ENCODE measurements at places on chromosomes 4 and X.

- no peak for DNase-seq
Observed at GRCh38 chrX:36908801-36909675, 99.1 kb upstream of the FAM47C start.

GRCh38 chr4:4942658-4943057 is 76.6 kb downstream of the CYTL1 start:
- no peak for DNase-seq

GRCh38 chr4:26226629-26227376 is 94.0 kb upstream of the RBPJ start:
- DNase-seq, result no peak

DNA sequence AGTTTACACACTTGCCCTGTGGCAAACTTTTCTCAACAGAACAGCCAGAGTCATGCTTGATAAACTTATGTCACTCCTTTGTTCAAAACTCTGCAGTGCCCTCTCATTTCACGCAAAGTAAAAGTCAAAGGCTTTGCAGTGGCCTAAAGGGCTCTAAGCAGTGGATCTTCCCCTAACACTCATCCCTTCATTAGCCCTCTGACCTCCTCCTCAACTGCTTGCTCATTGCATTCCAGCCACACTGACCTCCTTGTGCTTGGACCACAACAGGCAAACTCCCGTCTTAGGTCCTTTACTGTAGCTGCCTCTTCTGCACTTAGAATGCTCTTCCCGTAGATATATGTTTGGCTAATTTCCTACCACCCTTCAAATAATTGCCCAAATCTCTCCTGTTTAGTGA is 5.6 kb downstream of the PRDM5 start:
- DNase-seq, result no peak

- no peak for DNase-seq
Observed at GRCh38 chr4:152095701-152096070, 334.9 kb upstream of the GATB start.

DNA sequence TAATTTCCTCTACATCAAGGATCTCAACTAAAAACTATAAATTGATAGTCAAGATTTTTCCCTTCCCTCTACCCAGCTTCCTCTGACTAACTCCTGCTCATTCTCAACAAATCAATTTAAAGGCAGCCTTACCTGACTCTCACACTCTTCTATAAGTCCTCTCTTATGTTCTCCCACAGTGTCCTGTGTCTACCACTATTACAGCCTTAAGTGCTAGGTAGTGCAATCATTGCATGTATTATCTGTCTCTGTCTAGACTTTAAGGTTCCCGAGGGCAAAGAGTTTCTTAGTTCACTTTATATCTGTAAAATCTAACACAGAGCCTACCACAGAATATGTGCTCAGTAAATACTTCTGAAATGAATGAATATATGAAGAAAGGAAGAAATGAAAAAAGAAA is 123.7 kb downstream of the BTC start:
- no peak for DNase-seq

GRCh38 chr4:93461541-93461940 is 367.0 kb upstream of the ATOH1 start:
- no peak for DNase-seq

DNA sequence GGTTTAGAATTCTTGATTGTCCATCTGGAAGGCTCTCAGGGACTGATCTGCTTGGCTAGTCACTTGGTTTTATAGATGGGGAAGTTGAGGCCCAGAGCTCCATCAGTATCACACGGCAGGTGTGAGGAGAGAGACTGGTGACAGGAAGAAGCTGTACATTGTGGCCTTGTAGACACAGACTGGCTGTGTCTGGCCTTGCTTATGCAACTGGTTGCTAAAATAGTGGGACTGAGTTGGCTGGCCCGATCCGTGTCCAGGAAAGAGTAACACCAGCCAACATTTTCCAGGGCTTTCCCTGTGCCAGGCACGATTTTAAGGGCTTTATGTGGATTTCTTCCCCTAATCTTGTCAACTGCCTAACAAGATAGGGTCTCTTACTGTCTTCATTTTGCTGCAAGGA is 2.8 kb downstream of the TBC1D14 start:
- DNase-seq, result no peak

DNA sequence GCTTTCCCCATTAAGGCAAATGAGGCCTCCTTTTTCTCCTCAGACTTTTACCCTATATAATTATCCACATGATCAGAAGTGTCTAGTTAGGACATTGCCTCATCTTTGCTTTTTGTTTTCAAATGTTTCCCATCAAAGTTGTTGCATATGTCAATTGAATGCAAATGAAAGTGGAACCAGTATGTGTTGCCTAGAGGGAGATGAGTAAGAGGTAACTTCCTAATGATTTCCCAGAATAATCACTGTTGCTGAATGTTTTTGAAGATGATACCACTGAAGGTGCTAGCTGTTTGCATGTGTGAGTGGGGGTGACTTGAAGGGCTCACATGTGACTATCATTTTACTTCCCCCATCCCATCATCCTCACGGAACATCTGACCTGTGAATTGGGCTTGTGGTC is 33.9 kb downstream of the PAK3 start:
- no peak for DNase-seq

GRCh38 chrX:68762766-68763165 is 66.1 kb upstream of the EFNB1 start:
- no peak for DNase-seq

DNA sequence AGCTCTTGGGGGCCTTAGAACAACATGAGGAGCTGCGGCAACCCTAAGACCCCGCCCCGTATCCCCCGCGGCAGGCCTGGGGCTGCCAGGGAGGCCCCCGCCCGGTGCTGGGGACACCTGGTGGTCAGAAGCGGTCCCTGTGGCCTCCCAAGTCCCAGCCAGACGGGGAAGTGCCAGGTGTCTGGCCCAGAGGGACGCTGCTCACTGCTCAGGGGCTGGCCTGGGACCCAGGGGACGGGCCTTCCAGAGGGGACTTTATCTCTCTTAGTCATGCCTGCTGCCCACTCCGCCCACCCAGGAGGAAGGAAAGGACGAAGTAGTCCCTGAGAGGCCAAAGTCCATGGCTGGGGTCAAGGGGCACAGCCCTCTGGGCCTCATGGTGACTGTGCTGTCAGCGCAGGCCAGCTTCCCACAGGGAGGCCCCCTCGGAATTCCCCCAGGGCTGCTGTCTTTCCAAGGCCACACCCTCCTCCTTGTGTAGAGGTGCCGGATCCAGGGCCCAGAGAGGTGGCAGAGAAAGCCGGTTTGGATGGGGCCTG is 31.0 kb upstream of the HTRA3 start:
- DNase-seq, result no peak

- no peak for DNase-seq
Observed at GRCh38 chrX:77945910-77946545, 23.4 kb downstream of the PGAM4 start.

- peak; percentile 21 for DNase-seq
Observed at GRCh38 chrX:132489578-132490419, 961 bp upstream of the MBNL3 start.

DNA sequence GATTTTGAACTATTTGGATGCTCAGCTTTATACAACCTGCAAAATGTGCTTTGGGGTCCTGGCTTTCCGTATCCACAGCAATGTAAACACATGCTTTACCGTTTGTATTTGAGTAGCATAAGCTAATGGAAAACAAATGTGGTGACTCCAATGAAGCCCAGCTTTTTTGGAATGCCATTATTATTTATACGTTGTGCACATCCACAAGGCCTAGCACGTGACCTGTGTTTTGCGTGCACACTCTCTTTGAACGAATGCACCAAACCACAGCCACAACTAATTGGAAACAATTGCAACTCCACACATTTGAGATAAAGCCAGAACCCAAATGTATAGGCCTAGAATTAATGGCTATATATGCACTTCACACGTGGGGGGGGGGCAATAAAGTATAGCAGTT is 189.5 kb upstream of the GPC4 start:
- no peak for DNase-seq

- DNase-seq, result no peak
Observed at GRCh38 chr4:100084892-100085291, 105.4 kb downstream of the DDIT4L start.

DNA sequence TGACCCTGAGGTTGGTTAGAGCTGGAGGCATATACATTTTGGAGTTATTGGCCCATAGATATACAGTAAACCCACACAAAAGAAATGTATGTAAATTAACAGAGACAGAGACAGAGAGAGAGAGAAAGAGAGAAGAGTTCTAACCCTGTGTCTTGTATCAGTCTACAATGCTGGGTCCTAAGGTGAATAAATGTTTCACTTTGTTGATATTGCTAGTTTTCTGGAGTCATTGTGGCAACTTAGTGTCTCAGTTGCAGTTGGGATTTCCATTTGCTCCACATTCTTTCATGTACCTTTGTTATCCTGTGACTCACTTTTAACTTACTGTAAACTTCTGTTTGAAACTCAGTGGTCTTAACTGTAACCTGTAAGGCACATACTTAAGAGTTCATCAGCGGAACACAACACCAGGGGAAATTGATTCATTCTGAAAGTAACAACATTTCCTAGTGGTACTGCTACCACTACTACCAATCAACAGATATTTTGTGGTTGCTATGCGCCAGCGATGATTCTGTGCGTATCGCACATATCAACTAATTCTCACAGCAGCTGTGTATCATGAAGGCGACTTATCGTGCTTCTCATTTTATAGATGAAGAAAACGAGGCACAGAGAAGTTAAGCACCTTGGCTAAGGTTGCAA is 38.5 kb upstream of the ETDA start:
- DNase-seq, result no peak

DNA sequence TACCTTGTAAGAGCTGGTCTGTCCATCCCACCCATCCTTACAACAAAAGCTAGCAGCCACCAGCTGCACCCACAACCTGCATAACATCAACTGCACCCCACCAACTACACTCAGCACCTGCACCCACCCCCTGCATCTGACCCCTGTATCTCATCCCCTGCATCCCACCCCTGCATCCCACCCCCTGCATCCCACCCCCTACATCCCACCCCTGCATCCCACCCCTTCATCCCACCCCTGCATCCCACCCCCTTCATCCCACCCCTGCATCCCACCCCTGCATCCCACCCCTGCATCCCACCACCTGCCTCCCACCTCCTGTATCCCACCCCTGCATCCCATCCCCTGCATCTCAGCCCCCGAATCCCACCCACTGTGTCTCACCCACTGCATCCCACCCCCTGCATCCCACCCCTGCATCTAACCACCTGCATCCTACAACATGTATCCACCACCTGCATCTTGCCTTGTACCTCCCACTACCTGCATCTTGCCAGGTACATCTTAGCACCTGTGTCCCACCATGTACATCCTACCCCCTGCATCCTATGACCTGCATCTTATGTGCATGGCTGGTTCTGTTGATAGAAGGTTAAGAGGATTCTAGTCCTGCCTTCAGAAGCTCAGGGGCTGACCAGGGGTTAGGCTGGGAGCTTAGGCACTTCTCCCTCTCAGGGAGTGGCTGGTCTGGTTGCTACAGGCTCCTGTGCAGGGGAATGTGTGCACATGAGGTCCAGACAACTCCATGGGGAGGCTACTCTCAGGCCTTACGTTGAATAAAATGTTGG is 9.4 kb downstream of the TMEM271 start:
- DNase-seq, result no peak

GRCh38 chrX:129034196-129034595 is 489.1 kb downstream of the SMARCA1 start:
- no peak for DNase-seq

- DNase-seq, result no peak
Observed at GRCh38 chr4:34047363-34047762, 2197.0 kb downstream of the ARAP2 start.

DNA sequence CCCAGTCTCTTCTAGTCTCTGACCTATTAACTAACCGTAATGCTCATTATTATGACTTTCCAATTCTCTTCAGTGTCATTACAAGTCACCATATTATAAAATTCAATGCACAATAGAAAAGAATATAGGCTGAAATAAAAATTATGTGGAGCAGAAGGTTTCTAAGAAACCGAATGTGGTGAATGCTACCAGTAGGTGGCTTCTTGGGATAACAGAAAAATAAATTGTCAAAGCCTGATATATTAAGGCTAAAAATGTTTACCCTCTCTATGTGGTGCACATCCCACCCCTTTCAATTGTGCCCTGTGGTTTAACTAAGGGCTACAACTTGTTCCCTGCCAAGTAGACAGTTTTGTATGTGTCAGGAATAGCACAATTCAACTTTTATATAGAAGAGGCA is 624.6 kb upstream of the TECRL start:
- DNase-seq, result no peak

- no peak for DNase-seq
Observed at GRCh38 chrX:134990475-134990800, 353 bp upstream of the SMIM10 start.

DNA sequence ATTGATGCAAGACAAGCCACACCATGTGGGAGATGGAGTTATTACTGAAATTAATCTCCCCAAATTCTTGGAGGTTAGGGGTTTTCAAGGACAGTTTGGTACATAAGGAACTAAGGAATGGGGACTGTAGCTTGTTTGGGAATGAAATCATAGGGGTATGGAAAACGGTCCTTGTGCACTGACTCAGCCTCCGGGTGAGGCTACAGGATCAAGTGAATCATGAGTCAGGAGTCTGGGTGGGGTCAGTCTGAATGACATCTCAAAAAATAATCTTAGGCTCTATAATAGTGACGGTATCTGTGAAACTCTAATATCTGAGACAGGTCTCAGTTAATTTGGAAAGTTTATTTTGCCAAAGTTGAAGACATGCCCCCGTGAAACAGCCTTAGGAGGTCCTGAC is 128.5 kb upstream of the CYSLTR1 start:
- no peak for DNase-seq

DNA sequence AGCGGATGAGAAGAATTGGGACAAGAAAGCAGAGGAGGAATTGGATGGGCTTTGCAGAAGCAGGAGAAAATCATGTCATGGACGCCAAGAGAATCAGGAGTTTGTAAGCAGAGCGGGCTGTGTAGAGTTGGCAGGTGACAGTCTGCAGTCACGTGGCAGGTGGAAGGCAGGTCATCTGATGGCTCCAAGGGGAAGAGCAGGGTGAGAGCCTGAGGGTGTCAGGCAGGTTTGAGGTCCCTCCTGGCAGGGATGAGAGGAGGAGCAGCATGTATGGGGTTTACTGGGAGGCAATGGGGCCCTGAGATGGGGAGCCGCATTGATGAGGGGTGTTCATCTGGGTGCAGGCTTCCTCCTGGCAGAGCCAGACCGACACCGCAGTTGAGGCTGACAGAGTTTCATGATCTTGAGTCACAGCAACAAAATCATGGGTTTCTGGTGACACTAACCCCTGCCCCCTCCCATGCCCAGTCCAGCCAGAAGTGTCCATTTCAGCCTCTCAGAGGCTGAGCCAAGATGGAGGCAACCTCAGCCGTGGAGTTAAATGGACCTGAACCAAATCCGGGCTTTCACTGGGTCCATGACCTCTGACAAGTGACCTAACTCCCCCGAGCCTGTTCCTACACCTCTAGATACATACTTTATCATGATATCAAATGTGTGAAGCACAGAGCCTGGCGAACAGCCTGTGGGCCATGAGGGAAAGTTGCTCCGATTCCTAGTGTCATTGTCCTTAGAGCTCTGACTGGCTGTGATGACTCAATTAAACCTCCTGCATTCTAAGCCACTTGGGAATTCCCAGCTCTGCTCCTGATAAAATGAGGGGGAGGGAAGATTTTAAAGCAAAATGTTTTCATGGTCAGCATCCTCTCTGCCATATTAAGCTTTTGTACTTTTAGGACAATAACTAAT is 36.1 kb downstream of the EVC start:
- DNase-seq, result no peak

- peak; percentile 23 for DNase-seq
Observed at GRCh38 chr4:2535376-2536192, 863 bp upstream of the FAM193A start.

- no peak for DNase-seq
Observed at GRCh38 chrX:139844884-139845283, 88.0 kb downstream of the ATP11C start.

Measured in stimulated activated CD8-positive, alpha-beta memory T cell treated with anti-CD3 and anti-CD28 coated beads, Interleukin-7, amount 100 ng/mL, for 1 hour (primary cell).